ENCODE measurements at places on chromosomes 13 and 19.
A peak's percentile ranks its signal among the peaks of the same experiment; 100 is the strongest.

GRCh38 chr13:71799324-71799723 is 67.7 kb downstream of the DACH1 start:
- no peak for DNase-seq

DNA sequence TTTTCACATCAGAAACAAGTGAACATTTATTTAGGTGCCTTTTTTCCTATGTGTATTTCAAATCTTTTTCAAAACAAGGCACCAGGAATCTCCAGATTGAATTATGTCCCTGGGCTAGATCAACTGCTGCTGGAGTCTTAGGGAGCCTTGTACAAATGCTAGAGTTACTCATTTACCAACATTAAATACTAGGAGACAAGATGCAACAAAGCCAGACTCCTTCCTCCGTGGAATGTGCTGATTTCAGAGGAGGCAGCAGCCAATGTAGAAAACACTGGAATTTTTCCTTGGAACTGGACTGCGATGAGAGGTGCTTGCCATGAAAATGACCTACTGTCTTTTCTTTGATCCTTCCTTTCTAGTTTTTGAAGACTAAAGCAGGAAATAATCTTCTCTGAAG is 1514.7 kb upstream of the MIR17HG start:
- DNase-seq: no peak

DNA sequence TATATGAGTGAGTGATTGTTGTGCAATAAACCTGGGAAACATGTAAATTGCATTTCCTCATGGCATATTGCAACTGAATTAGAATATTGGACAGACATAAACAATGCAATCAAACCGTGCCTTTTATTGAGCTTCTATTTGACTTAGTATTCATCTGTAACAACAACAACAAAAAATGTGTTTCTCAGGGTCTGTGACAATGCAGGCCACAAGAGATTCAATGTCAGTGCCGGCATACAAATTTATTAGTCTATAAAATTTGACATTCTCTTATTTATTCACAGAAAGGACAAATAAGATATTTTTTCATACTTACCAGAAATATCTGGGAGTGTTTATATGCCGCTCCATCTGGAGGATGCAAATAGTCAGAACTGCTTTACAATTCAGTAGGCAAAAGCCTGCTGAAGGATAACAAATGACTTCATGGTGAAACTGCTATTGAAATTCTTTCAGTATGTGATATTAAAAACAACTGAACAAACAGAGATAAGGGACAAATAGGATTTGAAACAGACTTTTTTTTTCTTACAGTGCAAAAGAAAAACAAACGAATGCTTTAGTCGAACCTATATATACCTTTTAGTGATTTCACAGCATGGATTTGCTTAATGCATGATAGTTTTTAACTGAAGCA is 77.2 kb downstream of the DACH1 start:
- no peak for DNase-seq

- DNase-seq: no peak
These were observed 64.1 kb downstream of the TPT1 start for GRCh38 chr13:45276913-45277312.

DNA sequence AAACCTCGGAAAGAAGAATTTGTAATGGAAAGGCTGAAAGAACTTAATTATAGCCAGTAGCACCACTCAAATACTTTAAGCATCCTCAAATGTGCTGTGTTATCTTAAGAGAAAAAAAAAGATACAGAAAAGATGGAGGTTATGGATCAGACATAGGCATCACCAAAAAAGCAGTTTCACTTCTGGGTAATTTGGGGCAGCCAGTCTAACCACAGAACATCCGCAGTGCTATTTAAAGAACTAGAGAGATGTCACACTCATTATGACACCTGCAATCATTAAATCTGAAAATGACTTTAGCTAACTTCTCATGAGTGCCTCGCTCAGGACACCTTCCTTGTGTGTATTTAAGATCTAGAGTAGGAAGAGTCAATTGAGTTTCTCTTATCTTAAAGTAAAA is 211.8 kb downstream of the RBM26 start:
- DNase-seq: peak; percentile 40

GRCh38 chr13:51828730-51829567 is 16.0 kb downstream of the TMEM272 start:
- no peak for DNase-seq

- DNase-seq: no peak
These were observed 63.9 kb upstream of the GTF3A start for GRCh38 chr13:27360562-27360961.

DNA sequence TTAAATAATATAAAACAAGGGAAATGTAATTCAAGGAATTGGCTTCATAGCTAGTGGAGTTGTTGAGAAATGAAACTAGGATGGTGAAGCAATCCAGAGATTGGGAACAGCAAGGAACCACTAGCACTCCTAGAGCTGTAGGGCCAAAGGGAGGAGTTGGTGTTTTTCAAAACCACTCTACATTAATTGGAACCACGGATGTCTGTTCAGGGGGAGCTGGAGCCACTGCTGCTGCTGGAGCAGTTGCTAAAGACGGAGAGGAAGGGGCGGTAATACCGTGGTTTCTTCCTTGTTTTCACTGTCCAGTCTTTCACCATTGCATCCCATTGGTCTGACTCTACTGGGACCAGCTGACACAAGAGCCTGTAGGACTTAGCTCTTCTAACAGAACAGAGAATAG is 8.5 kb downstream of the DNAJC15 start:
- no peak for DNase-seq

DNA sequence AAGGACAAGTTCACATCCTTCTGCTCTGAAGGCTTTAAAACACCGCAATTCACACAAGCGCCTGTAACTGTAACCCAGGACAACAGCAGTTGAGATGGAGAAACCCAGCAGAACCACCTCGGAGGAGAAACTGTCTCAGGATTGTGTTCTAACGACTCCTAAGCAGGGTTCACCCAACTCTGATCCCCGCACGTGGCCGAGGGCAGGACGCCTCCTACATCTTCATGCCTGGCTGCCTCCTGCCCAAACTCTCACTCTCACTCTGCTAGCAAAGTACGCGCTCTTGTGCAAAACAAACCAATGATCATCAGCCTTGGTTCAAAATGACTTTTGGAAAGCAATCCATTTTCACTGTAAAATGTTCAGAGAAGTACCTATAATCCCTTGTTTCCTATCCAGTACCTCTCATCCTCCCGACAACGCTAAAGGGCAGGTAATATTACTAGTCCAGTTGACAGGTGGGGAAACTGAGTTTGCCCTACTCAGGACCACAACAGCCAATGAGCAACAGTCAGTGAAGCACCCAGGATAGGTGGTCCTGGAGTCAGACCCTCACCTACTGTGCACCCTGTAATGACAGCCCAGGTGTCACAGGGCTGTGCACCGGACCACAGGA is 25.6 kb downstream of the EPS15L1 start:
- no peak for DNase-seq

DNA sequence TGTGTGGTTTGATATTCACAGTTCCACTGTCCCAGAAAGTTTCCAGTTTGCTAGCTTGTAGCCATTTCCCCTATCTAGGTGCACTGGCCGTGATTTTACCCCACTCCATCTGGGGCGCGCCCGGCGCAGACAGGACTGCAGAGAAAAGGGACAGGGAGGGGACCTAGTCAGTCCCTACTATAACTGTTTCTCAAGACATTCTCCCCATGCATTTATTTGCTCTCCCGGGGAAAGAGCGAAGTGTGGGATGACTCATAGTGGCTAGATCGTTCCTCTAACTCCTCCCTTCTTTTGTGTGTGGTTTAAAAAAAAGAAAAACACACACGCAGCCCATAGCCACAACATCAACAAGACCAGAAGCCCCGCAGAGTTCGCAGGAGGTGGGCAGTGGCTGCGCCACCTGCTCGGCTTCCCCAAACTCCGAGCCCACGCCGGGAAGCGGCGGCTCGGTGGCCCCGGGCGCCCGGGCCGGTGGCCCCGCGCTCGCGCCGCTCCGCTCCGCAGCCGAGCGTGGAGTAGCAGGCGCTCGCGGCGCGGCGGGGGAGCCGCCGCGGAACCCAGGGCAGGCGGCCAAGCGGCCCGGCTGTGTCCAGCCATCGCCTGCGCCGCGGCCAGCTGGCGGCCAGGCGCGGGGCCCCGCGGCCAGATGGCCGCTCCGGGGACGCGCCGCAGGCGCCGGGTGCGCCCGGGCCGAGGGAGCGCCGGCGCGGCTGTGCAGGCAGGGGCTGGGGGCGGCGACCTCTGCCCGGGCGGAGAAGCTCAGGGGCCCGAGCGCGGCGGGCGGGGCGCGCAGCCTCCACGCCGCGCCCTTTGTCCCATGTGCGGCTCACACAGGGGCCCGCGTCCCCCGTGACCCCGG is 653 bp downstream of the TMTC4 start:
- peak; percentile 35 for DNase-seq

GRCh38 chr13:27011661-27012060 is 159.9 kb downstream of the USP12 start:
- no peak for DNase-seq

DNA sequence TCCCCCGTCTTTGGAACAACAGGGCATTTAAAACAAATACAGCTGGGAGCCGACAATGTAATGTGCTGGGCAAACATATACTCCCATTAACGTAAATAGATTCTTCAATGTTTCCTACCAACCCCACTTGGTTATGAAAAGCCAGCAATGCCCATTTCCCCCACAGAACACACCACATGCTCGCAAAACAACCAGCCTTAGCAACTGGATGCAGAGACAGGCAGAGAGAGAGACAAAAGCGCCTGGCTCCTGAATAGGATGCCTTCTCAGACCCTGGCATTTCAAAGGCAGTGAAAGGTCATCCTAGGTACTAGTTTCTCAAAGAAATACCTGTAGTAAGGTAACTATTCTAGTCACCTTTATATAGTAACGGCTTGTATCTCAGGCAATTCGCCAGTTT is 462.9 kb downstream of the ITGBL1 start:
- DNase-seq: no peak

- DNase-seq: no peak
These were observed 65.5 kb downstream of the DPY19L3 start for GRCh38 chr19:32471095-32471494.

DNA sequence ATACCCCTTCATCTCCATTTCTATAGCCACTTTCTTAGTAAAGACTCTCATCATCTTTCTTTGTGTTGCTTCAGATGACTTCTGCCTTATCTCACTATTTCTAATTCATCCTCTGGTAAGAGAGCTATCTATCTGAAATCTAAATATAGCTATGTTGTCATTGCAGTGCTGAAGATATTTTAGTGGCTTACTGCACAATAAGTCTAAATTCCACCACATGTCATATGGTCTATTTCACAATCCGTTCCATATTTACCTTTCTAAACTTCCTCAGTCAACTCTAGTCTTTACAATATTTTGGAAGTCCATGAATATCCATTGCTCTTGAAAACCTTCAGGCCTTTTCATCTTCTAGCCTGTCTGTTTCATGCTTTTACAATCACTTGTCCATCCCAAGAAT is 465.1 kb upstream of the SLC10A2 start:
- DNase-seq: no peak

DNA sequence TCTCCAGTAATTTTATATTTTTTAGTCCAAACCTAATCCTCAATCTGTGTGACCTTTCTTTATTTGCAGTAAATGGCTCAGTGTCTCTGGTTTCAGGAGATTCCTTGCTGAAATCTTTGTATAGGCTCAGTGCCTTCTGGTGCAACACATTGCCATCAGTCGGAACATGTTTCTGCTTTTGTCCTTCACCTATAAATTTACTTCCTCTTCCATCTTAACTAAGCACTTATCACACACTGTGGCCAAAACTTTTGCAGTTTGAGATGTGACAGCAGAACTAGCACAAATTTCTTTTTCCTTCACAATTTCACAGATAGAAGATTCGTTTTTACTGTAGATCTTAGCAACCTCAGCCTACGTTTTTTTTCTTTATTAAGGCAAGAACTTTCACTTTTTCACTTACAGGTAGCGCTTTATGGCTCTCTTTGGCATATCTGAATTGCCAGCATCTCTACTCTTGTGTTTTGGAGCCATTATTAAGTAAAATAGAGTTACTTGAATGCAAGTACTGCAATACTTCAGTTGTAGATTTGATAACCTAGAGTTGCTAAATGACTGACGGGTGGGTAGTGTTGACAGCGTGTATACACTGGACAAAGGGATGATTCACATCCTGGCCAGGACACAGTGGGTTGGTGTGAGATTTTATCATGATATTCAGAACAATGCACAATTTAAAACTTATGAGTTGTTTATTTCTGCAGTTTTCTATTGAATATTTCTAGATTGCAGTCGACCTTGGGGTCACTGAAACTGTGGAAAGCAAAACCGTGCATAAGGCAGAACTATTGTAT is 44.3 kb downstream of the NDFIP2 start:
- DNase-seq: no peak

DNA sequence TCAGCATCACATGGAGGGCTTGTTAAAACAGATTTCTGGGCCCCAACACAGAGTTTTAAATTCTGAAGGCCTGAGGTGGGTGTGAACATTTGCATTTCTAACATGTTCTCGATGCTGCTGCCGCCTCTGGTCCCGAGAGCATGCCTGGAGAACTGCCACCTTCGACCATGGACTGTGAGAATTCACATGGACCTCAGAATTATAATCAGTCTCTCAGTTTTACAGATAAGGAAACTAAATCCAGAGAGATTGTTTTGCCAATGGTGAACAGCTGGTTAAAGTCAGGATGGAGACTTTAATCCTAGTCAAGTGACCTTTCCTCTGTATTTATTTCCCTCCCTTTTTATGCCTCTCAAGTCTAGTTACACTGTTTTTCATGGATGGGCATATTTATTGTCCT is 14.7 kb downstream of the ALOX5AP start:
- no peak for DNase-seq

- DNase-seq: no peak
These were observed 12.9 kb downstream of the EEF1AKMT1 start for GRCh38 chr13:20760872-20761271.

DNA sequence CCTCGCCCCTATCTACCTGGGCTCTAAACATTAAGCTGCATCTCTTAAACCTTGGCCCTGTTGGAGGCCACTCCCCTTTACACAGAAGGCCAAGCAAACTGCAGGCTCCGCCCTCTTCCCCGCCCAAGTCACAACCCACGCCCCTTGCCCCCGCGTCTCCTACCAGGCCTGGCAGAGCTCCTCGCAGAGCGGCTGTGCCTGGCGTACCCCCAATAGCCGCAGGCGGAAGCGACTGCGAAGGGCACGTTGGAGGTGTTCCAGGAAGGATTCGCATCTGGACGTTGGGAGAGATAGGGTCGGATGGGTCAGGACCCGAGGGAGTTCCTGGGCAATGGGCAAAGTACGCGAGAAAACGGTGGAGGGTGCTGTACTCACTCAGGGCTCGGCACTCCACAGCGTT is 5.9 kb downstream of the RTBDN start:
- DNase-seq: no peak

Data from CD4-positive, alpha-beta T cell treated with Interleukin-1 beta for 1 hour (primary cell).